ENCODE measurements at places on chromosomes 5 and 9.
A peak's percentile ranks its signal among the peaks of the same experiment; 100 is the strongest.

- peak; percentile 97 for DNase-seq
Measured at GRCh38 chr9:125233678-125234077, 7.5 kb downstream of the HSPA5 start.

DNA sequence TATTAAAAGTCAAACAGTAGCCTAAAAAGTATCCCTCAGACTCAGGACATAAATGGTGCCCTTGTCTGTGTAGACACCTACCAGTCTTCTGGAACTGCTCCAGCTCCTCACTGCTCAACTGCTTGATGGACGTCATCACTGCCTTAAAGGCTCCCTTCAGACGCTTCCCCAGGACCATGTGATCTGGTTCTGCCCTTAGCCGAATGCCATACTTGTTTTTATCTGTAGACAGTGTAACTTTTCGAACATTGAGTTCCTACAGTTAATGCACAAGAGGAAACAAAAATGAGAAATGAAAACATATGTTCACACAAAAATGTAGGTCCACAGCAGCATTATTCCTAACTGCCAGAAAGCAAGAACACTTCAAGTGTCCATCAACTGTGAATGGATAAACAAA, 46.2 kb downstream of the IARS1 start:
- DNase-seq: peak; percentile 63

DNA sequence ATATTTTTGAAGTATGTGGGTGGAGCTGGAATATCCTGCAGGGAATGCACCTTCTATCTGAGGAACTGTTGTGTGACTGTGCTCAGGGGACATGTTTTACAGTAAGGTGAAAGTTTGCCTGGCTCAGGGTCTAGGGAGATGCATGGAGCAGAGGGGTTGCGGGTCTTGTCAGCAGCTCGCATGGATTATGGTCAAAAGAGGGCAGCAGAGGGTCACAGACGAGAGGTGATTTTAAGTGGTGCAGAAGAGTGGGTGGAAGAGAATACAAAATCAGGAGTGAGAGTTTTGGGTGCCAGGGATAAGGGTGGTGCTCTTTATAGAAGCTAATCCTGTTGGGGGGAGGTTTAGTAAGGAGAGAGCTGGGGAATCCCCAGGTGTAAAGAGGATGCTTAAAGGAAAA, 53.5 kb upstream of the GRIN3A start:
- DNase-seq: peak; percentile 1

GRCh38 chr5:173747876-173748275, 131.4 kb upstream of the BOD1 start:
- DNase-seq: no peak

GRCh38 chr5:67475489-67475888, 278.9 kb upstream of the CD180 start:
- no peak for DNase-seq

DNA sequence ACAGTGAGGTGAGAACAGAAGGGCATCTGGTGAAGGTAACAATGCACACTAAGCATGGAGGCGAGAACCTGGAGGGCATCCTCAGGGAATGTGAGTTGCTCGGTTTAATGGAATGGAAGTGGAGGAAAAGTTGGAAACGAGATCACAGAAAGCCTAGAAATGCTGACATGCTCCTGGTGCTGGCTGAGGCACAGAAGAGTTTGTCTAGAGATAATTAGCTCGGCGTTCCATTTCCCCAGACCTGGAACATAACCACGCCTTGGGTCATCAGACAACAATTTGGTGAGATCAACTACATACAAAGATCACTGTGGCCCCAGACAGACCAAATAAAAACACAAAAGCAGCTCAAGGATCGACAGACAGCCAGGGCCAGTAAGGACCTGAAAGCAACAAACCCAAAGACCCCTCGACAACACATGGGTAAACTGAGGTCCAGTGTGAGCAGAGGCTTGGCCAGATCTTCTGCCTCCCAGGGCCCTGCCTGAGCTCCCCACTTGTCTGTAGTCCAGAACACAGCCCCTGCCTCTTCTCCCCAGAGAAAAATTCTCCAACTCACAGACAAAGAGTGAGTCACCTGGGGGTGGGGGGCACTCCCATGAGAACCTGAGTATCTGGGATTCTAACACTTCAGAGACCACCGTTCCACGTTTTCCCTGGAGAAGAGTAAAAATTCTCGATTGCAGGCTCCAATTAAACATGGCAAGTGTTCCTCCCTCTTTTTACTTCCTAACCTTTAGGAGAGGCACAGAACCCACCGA, 52.5 kb downstream of the SHB start:
- peak; percentile 78 for DNase-seq
